ENCODE measurements at places on chromosomes 4 and X.

DNA sequence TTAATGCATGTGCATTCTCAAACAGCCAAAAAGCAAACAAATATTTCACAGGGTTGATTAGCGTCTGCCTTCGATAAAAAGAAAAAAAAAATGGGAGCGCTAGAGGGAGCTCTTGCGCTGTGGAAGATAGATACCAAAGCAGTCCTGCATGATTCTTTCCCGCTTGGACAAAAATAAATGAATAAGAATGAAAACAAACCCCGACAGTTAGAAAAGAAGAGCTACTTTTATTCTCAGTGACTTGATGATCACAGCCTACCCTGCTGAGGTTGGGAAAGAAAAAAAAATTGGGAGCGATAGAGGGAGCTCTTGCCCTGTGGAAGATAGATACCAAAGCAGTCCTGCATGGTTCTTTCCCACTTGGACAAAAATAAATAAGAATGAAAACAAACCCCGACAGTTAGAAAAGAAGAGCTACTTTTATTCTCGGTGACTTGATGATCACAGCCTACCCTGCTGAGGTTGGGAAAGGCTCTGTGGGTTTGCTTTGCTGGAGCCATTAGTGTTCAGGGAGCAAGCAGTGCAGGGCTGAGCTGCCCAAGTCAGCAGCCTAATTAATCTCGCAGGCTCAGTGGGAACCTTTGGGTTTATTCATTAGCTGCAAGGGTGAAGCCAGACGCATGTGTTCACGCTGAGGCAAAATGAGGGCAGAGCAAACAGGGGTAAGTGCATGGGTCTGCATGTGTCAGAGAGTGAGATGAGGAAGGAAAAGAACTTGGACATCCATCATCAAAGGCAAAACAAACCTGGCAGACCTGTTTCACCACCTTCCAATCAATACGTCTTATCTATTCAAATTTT, 249.3 kb upstream of the PRKX start:
- DNase-seq, result no peak

DNA sequence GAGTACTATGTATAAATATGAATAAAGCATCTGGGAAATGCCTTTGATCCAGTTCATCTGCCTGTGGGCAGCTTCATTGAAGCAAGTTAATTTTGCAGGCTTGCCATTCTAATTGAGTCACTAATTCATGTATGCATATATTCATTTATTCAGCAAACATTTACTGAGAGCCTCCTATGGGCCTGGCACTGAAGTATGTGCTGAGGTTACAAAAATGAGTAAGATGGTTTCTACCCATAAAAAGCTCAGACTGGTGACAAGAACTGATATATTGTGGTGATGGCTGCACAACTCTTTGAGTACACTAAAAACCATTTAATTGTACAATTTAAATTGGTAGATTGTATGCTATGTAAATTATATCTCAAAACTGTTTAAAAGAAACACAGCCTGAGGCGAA, 1.1 kb upstream of the MRPL1 start:
- DNase-seq, result no peak

- DNase-seq, result no peak
Measured at GRCh38 chr4:96108146-96108545, 268.3 kb downstream of the PDHA2 start.

- no peak for DNase-seq
Measured at GRCh38 chr4:38152721-38153386, 192.7 kb downstream of the PTTG2 start.

GRCh38 chr4:74431113-74431826, 13.7 kb upstream of the AREG start:
- no peak for DNase-seq

DNA sequence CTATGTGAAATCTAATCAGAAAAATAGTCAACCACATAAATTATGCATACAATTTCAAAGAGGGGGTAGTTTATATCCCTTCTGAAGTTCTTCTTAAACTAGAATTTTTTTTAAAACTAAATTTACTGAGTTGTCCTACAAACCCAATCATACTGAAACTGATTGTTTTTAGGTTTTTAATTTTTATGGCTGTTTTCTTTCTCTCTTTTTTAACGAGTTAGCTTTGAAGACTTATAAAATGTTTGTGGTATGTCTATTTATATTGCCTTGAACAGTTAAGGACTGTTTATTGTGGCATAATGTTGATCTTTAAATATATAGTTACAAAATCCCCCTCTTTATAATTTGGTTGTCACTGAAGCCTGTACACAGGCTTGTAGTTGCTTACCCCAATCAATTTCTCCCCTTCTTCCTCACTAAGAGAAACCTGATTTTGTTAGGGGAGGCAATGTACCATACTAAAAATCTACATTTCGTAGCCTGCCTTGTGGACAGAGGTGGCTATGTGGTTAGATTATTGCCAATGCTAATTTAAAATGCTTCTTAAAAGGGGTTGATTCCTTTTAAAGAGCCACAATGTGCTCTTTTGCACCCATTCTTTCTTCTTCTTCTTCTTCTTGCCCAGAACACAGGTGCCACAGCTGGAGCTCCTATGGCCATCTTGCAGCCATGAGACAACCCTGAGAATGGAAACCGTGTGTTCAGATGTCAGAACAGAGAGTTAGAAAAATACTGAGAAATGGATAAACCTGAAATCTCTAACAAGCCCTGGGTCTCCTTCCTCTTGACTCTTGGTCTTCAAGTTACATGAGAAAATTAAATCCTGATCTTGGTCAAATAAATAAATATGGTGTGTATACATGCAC, 102.7 kb upstream of the ZNF827 start:
- no peak for DNase-seq

GRCh38 chr4:169400832-169401231, 130.1 kb upstream of the SH3RF1 start:
- no peak for DNase-seq

DNA sequence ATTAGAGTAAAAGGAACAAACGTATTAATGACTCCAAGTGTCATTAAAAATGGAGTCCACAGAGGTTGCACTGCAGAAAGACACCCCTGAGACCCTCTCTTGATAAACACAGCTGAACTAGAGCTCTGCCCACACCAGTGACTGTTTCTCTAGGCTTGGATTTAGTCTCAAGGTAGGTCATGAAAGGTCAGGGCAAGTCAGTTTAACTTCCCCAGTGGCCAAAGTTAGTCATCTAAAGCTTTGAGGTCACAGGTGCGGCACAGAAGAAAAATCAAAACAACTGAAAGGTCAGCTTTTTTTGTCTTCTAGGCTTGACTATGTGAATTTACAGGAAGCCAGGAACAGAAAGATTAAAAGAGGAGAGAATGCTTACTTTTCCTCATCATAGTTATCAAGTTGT, 749.6 kb downstream of the RAB28 start:
- no peak for DNase-seq

GRCh38 chr4:19592391-19592790, 659.3 kb upstream of the SLIT2 start:
- DNase-seq, result no peak

- DNase-seq, result no peak
Measured at GRCh38 chr4:6198768-6199421, 1.5 kb downstream of the JAKMIP1 start.

DNA sequence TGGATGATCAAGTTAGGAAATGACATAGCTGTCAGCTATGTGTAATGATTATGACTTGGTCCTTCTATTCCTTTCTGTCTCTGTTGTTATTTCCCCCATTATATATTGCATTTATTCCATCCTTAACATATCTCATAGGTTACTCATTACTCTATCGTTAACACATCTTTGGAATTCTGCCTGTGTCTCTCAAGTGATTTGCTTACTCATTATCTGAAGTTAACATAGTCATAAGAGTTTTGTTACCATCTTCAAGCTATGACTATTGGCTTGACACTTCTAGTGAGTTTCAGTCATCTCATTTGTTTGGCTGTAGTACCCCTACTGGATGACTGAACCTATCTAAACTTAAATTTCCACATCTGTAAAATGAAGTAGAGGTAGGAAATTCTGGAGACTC, 286.1 kb upstream of the PPP1R2C start:
- no peak for DNase-seq

- no peak for DNase-seq
Measured at GRCh38 chr4:90958256-90958895, 831.2 kb downstream of the CCSER1 start.

DNA sequence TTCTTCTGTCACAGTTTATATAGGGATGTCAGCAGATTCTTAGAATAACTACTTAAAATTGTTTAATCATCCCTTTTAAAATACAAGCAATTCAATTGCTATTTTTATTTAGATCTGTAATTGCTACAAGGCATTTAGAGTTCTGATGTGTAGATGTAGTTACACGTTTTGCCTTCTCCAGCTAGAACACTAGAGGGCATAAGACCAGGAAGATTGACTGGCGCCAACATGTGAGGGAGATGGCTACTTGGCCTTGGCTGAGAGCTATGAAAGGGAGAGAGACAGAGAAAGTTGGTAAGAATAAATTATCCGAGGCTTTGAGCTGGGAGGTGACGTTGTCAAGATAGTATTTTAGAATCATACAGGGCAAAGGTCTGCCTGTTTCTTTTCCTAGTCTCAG, 563.7 kb upstream of the PRKX start:
- no peak for DNase-seq

DNA sequence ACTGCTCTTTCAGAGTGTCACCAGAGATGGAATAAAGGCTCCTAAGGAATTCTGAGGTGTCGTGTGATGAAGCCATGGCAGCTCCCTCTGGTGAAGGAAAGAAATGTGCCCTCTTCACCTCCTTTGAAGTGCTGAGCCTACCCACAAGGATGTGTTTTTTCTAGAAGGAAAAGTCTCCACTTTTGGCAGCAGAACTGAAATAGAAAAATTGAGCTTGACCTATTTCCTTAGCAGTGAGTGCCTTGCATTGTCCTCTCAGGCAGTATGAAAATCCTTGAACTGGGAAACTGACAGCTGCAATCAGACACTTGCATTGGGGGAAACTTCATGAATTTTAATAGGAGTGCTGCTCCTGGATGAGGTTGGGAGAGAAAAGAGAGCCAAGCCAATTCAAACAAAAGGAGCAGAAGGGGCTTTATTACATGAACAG, 95.2 kb downstream of the DCLK2 start:
- DNase-seq, result no peak

Measured in aorta (tissue), 5 donors.